ENCODE measurements at places on chromosomes 6 and 20. TPM values are rescaled to one million over a fixed set of nuclear protein-coding genes. Genes with fewer than 3 reads are reported as not detected.

The METTL24 gene
- total RNA-seq = 1.2 TPM

The USP49 gene
- total RNA-seq = 1.7 TPM

The C20orf141 gene
- total RNA-seq = not detected

The CRYBG1 gene
- total RNA-seq = 1.6 TPM

The PGBD1 gene
- total RNA-seq = 4.1 TPM

The TSBP1 gene
- total RNA-seq = not detected

The TFAP2A gene
- not detected for total RNA-seq

The IL17A gene
- not detected for total RNA-seq

The FBXO9 gene
- 50.5 TPM for total RNA-seq

The EPHA7 gene
- total RNA-seq = 8.8 TPM

The DACT2 gene
- 1.5 TPM for total RNA-seq

The ZFP64 gene
- 9.1 TPM for total RNA-seq

The FKBP1C gene
- total RNA-seq = 0.35 TPM

The LIN28B gene
- not detected for total RNA-seq

The BTBD3 gene
- 21.2 TPM for total RNA-seq

The GSTA4 gene
- 9.3 TPM for total RNA-seq

The PABPC1L gene
- 1.5 TPM for total RNA-seq

The ASIP gene
- total RNA-seq = not detected

The RARS2 gene
- 12.9 TPM for total RNA-seq

The PLA2G7 gene
- 0.26 TPM for total RNA-seq

The FAXC gene
- 0.16 TPM for total RNA-seq

The TINAG gene
- 0.51 TPM for total RNA-seq

The NFS1 gene
- total RNA-seq = 24.6 TPM

The COX4I2 gene
- total RNA-seq = 6.8 TPM

The SLC35B3 gene
- total RNA-seq = 5.6 TPM

The PKIB gene
- not detected for total RNA-seq

The DNAH8 gene
- not detected for total RNA-seq

The CNR1 gene
- 1.3 TPM for total RNA-seq

The BNIP5 gene
- not detected for total RNA-seq

The KIF25 gene
- total RNA-seq = not detected

The RSPH3 gene
- total RNA-seq = 6.8 TPM

The B3GALT4 gene
- total RNA-seq = 12.1 TPM

The APCDD1L gene
- 0.89 TPM for total RNA-seq

The HSF2 gene
- 65.9 TPM for total RNA-seq

The RBM24 gene
- 194 TPM for total RNA-seq

The DEFB132 gene
- not detected for total RNA-seq

The EYS gene
- not detected for total RNA-seq

The EYA4 gene
- 16.2 TPM for total RNA-seq

The RNF39 gene
- 0.26 TPM for total RNA-seq

The RBPJL gene
- total RNA-seq = not detected

The POPDC3 gene
- total RNA-seq = 57.6 TPM

The ULBP1 gene
- 0.31 TPM for total RNA-seq

The HSPA12B gene
- total RNA-seq = 11.2 TPM

The KCNB1 gene
- 1.4 TPM for total RNA-seq

The SLC17A4 gene
- not detected for total RNA-seq

The CYB5R4 gene
- 3.3 TPM for total RNA-seq

The MOCS1 gene
- total RNA-seq = 18.7 TPM

The MOG gene
- 0.16 TPM for total RNA-seq

The COL20A1 gene
- not detected for total RNA-seq

The GSTA3 gene
- not detected for total RNA-seq
